Right kidney (tissue), 9 donors: ENCODE measurements at places on chromosomes 2 and 18.

GRCh38 chr2:26516246-26516645 lies 38.3 kb upstream of the OTOF start:
- no peak for DNase-seq

- no peak for DNase-seq
These were observed 56.9 kb downstream of the RHBDD1 start for GRCh38 chr2:226892729-226893128.

DNA sequence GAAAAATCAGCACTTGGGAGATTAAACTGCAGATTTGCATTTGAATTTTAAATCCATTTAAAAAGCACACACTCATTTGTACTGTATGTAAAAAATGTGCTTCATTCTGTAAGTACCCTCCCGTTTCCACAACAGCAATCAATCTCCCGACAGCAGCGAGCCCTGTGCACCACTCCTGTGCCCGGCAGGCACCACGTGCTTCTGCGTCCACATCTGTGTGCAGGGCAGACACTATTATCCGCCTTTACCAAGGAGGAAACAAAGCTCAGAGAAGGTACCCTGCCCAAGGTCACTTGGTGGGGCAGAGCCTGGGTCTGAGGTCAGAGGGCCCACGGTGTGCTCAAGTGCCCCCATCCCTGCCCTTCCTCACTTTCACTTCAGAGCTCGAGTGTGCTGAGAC lies 7.5 kb downstream of the HSBP1L1 start:
- DNase-seq, result no peak

DNA sequence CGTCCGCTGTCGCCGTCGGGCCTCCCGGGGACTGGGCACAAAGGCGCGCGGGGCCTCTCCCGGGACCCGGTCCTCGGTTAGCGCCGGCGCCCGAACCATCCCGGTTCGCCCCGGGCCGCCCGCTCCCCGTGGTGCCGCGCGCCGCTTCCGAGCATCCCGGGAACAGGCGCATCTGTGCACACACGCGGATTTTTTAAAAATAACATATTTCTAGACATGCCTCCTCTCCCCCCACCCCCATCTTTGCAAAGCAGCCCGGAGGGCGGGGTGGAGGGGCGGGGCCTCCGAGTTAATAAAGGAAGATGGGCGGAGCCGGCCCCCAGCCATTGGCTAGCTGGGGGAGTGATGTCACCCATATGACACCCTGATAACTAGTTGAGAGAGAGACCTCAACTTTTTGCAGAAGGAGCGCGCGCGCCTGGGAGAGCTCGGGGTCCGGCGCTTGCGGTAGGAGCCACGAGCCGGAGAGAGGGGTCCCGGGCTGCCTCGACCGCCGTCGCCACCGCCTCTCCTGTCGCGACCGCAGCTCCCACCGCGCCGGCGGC lies at the start of gene SOX11:
SOX11 (plus strand) TSS at position 400 of the 545 bp plus-strand sequence. CDS start 338 bp downstream, outside the sequence.
- peak; percentile 99 for DNase-seq

- DNase-seq, result peak; percentile 72
These were observed 1.2 kb upstream of the OTX1 start for GRCh38 chr2:63049211-63049969.

DNA sequence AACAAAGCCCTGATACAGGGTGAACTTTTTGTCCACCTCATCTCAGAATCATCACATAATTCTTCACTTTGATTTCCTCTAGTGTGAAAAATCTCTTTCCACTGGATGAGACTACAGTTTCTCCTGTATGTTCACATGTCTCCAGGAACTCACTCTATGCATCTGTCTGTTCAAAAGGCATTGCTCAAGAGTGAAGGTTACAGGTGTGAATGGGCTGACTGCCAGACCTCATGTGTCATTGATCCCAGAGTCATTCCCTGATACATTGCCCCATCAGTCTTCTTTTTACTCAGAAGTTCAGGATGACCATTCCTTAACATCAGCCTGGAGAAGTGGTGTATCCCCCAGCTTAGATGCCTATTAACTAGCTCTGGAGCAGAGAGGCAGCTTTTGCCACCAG lies 4.4 kb upstream of the DSC3 start:
- DNase-seq, result no peak

- no peak for DNase-seq
These were observed 133.3 kb downstream of the DNAH6 start for GRCh38 chr2:84649487-84650142.

DNA sequence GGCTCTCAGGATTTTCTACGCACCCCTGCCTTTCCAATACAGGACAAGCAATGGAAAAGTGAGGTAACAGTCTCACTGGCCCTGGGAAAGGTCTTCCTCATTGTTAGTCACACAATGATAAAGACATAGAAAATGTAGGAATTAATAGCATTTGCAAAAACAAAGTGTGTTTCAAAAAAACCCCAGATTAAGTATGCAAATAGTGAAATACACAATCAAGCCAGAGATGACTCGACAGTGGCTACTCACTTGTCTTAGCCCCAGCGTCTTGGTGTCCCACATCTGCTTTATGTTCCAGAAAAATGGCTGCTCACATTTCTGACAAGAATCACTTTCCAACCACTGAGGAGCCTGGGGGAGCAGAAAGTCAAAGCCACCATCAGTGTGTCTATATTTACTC lies 47.0 kb upstream of the AP1S3 start:
- no peak for DNase-seq

- no peak for DNase-seq
These were observed 151.6 kb upstream of the UBE2E3 start for GRCh38 chr2:180828756-180829155.

GRCh38 chr2:54479424-54479823 lies 23.3 kb downstream of the SPTBN1 start:
- DNase-seq, result no peak

DNA sequence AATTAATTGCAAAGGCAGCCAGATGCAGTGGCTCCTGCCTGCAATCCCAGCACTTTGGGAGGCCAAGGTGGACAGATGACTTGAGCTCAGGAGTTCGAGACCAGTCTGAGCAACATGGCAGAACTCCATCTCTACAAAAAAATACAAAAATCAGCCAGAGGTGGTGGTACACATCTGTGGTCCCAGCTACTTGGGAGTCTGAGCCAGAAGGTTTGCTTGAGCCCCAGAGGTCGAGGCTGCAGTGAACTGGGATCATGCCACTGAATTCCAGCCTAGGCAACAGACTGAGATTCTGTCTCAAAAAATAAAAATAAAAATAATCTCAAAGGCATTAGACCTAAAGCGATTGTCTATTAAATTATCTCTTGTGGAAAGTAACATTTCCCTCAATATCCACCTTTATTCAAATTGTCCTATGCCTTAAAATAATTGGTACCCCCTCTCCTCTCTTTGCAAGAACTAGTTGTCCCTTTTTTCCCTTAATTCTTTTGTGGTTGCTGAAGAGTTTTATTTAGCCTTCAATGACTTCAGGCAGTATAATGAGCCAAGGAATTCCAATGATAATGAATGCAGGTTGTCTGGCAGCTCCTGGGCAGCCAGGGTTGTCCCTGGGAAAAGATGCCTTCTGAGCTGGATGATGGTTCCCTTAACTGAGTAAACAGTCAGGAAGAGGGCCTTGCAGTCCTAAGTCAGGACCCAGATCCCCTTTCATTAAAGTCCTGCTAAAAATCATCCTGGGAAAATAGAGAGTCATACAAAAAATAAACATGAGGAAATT lies 32.2 kb downstream of the GPR75 start:
- no peak for DNase-seq
